ENCODE measurements at places on chromosomes 7 and 10.

DNA sequence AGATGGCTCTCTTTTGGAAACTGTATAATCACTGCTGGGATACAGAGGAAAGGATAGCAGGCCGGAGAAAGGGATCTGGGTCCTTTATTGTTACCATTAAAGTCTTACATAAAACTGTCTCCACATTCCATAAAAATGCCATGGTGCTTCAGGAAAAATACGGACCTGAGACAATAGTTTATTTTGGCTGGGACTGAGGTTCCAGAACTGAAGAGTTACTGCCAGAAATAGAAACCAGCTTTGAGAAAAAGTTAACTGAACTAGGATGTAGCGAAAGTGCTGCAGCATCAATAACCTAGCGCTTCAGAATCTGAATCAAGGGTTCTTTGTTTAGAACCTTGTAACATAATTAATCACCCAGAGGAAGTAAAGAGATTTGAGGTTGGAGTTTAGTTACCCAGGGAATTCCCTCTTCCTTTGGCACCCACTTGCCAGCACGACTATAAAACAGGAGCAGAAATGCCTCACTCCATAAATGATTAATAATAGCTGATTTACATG, 38.0 kb downstream of the MEOX2 start:
- DNase-seq = no peak

- DNase-seq = no peak
Observed at GRCh38 chr7:30396389-30396788, 82.2 kb downstream of the NOD1 start.

DNA sequence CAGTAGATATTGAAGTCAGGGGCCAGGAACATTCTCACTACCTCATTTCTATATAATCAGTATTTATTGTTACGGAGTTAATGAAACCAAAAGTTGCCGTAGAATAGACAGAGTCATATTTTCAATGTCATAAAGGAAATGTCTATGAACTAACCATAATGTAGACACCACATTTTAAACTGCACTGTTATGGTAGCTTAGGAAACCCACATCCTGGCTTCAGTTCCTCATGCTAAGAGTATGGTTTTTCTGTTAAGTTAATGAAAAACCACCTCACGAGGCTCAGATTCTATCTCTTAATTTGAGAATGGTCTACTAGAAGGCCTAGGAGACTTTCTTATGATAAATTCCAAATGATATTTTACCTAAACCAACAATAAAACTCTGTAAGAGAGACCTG, 166.5 kb downstream of the TMEM26 start:
- no peak for DNase-seq

- no peak for DNase-seq
Observed at GRCh38 chr7:139853506-139854123, 24.6 kb downstream of the TBXAS1 start.

- DNase-seq = peak; percentile 20
Observed at GRCh38 chr10:27771231-27771630, 25.6 kb upstream of the MKX start.

- DNase-seq = no peak
Observed at GRCh38 chr7:139598642-139599041, 75.2 kb downstream of the CLEC2L start.

DNA sequence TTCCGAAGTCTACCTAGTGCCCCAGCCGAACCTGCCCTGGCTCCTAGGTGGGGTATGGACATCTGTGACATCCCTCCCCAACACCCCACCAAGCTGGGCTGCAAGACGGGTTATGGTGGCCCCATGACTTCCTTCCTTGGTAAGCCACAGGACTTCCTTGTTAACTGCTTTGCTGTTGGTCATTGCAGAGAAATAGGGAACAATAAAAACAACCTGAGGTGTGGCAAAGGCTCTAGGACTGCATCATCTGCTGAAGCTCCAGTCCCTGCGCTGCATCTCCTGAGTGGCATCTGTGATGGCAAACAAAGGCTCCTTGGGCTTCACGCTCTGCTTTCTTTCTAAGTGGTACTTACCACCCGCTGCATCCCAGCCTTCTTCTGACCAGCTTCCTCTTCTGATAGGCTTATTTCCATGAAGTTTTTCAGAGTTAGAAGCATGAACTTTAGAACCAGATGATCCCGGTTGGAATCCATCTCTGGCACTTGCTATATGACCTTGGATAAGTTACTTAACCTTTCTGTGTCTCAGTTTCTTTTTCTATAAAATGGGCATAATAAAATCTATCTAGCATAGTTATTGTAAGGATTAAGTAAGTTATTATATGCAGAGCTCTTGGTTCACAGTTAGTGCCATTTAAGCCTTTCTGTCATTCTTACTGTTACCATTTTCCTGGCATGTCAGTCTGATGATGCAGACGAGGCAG, 216.8 kb downstream of the RPS24 start:
- DNase-seq = no peak

DNA sequence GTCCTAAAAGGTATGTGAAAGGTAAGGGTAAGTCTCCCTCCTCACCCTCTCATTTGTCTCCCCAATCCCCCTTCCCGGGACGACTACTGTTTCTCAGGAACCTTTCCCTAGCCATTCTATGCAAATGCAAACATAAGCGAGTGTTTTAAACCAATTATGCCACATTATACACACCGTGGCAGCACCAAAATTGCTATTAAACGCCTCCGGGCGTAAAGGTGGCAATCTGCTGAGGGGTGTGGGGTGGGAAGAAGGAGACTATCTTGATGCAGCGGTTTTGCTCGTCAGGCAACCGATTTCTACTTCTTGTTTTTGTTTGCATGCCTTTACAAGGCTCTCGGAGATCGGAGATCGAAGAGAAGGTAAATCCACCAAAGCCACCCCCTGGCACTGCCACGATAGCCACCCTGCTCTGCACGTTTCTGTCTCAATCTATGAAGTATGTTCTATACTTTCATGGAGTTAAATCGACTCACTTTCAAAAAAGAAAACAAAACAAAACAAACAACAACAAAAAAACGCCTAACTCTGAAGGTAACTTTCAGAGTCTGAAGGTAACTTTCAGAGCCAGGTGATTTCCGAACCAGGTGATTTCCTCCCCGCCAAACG, 46.0 kb upstream of the CDK1 start:
- DNase-seq = peak; percentile 6

DNA sequence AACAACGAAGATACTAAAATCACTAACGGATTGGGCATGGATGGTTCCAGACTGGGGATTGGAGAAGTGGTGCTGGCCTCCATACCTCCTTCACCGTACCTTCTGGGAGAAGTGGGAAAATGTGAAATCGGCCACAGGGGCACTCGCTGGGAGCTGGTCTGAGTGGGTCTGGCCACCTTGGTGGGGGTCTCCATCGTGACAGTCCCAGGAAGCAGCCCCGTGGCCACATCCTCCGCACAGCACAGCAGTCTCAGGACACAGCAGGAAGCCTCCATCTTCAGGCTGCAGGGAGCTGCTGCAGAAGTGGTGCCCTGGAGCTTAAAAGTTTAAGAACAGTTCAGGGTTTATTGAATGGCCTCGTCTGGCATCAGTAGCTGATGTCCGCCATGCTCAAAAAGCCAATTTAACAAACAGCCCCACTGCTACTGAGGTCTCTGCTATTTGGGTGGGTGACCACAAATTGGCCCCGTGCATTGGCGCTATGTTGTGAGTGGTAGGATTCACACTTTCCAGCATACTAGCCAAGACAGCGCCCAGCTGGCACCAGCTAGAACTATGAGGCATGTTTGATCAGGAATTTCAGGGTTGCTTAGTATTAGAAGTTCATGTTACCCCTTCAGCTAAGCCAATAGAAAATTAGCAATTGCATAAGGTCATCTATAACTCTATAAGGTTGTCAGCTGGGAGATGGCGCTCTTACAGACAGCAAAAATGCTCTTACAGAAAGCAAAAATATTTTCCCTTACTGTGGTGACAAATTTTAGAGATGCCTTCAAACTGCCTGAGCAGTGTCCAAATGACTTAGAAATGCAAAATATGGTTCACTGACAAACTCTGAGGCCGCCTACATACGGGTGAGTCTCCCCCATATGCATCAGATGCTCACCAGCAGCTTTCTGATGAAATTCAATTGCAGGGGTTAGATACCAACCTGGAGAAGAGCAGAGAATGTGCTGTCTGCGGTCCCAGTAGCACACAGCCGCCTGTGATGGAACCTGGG, 17.0 kb downstream of the PKD1L1 start:
- no peak for DNase-seq

DNA sequence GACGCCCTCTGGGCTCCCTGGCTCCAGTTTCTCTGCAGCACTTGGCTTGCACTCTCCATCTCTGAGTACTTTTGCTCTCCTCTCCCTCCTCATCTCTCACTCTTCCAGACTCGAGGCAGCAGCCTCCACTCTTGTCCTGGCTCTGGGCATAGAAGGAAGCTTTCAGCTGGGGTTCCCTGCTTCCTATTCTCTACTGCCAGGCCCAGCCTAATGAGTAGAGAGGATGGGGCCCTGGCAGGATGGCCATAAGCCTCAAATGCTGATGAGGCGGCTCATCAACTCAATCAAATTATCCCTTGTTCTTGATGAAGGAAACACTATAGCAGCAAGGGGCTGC, 55.8 kb downstream of the NEURL1 start:
- no peak for DNase-seq

- DNase-seq = peak; percentile 12
Observed at GRCh38 chr10:35339942-35340341, 3.6 kb downstream of the CCNY start.

DNA sequence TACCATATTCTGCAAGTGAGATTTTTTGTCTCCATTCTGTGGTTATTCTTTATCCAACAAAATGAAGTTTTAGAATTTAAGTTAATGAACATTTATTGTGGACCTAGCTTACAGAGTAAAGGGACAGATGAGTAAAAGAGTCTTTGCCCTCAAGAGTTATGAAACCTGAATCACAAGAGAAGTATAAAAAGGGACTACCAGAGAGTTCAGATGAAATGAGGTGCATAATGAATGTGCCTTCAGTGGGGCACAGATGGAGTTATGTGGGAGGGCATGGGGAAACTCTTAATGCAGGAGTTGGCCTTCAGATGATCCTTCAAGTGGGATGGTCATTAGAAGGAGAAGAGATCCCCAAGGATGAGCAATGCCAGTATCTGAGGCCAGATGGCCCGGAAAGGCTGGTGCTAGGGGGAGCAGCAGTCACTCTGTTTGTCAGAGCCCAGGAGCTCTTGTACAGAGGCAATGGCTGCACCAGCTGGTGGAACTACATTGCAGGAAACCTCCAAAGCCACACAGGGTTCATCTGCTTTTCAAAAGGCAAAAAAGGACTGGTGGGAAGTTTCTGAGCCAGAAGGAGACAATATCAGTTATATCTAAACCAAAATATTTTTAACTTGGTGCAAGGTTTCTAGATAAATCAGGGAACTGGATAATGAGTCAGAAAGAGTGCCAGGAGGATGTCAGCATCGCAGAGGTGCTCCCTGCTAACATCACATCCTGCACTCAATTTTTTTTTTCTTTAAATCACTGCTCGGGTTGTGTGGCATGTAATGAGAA, 162.0 kb downstream of the KLF6 start:
- DNase-seq = peak; percentile 28

DNA sequence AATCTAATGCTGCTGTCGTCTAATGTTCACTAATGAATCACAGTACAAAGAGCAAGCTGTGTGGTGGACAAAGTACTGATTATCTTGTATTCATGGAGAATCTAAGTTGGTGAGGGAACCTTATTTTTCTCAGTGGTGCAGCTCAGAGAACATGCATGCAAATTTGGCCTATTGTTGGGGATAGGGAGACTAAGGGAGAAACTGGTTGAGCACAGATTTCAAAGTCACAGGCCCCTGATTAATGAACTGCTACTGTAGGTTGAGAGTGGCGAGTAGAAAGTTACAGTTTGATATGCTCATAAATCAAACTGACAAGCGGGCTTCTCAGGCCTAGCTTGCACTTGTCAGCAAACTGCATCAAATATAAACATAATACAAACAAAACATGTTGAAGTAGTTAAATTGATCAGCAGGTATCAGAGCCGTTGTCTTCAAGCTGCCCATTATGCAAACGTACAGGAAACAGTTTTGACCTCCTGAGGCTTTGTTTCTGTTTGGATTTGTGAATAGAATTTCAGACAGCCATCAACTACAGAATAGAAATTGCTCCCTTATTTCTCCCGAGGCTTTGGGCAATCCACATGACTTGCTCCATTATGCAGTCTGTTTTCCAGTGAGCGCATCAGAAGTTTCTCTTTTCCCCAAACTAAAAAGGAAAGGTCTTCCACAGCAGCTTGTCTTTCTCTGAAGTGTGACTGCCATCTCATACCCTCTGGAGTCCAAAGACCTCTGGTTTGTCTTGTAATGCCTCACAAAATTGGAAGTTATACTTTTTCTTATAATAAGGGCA, 215.8 kb downstream of the FOXP2 start:
- no peak for DNase-seq

- DNase-seq = no peak
Observed at GRCh38 chr7:146119002-146119401, 2.4 kb downstream of the CNTNAP2 start.

DNA sequence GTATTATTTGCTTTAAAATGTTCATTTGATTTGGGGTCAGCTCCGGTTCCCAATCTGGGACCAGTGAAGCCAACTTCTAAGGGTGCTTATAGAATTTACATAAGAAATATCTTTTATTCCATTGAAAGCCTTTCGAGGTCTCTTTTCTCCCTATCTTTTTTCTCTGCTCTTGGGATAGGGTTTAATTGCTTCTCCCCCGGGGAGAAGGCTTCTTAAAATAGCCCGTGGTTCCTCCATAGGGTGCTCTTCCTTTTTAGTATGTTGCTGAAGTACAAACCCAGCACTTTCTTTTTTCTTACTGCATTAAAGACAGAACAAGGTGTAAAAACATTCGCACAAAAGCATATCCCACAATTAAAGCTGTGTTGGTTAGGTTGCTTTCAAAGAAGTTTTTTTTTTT, 107.5 kb downstream of the POU6F2 start:
- DNase-seq = no peak

GRCh38 chr10:128091636-128092210, 34.5 kb downstream of the MKI67 start:
- DNase-seq = no peak

DNA sequence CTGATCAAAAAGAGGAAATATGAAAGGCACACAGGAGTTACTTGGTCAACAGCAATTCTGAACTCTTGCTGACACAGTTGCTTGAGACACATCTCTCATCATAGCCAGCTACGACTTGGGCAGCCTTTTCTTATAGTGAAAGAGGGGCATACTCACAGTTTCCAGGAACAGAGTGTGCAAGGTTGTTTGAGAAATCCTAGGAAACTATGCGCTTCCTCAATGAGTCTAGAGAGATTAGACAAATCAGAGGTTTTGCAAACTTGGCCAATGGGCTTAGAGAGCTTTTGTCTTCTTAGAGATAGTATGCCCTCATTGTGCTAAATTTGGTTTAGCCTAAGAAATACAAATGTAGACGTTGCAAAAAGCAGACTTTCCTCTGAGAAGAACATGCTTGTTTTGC, 370.4 kb downstream of the HGF start:
- DNase-seq = no peak

GRCh38 chr7:99362801-99363200, 11.7 kb upstream of the ARPC1B start:
- no peak for DNase-seq

All from stimulated activated CD4-positive, alpha-beta T cell treated with anti-CD3 and anti-CD28 coated beads, Interleukin-2, amount 100 ng/mL, for 24 hours (primary cell).